ENCODE measurements at places on chromosomes 13 and 19.

DNA sequence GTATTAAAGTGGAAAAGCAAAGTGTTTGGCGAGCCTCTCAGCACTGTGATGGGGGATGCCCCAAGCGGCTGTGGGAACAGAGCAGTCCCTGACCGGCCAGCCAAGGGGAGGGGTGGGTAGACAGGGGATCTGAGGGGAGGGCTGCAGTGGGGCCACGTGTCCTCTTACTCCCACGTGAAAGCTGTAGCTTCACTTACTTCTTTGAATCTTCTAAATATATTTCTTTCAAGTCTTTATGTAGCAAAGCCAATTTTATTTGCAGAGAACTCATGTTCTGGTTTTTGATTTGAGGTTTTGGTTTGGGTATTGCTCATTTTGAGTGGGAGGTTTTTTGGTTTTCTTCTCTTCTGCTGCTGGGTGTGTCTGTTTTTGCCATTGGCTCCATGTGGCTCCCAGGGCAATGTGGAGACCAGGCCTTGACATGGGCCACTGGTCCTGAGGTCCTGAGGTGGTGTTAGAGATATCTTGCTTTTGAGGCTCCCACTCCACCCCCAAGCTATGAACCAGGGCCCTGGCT lies 17.7 kb upstream of the OVOL3 start:
- no peak for DNase-seq

- no peak for DNase-seq
Measured at GRCh38 chr13:77114271-77114670, 87.3 kb upstream of the FBXL3 start.

DNA sequence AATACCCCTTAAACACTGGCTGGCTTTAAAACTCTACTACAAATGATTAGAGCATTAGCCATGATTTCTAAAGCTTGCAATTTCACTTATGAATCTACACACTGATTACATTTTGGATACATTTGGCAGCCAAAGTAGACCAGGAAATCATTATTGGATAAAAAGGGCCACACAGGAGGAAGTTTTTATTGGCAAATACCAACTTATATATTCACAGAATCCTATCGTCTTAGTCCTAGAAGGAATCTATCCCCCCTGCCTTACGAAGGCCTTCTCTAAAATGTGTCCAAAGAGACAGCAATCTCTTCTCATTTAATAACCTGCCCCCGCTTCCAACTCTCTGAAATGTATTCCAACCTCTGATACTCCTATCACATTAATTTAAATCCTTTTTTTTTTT lies 52.5 kb downstream of the KLF5 start:
- DNase-seq: no peak

DNA sequence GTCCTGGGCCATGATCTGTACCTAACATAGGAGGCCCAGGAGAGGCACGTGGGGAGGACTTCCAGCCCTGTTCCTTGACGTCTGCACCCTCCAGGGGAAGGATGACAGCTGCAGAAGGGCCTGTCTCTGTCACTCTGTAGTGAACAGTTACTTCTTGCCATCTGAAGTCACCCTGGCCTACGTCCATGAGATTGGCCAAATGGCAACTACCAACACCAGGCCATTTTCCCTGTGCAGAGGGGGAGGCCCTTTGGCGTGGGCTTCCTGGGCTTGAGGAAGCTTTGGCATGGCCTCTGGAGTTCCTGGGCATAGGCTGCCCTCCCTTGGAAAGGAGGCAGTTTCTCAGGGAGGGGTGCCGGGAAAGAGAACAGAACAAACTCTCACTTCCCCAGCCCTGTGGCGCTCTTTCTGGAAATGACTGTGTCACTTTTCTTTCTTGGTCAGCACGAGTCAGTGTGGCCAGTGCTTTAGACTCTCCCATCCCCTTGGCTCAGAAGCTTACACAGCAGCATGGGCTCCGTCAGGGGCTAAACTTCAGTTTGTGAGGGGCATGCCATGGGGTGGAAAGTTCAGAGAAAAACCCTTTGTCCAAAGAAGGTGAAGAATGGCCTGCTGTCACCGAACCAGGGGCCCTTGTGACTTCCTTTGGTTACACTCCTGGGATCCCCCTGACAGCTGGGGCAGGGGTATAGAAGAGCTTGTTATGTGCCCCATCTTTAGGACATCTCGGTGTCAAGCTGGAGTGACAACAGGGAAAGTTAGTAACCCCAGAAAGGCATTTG lies 5.3 kb downstream of the CARM1 start:
- peak; percentile 83 for DNase-seq

- DNase-seq: no peak
Measured at GRCh38 chr19:50430888-50431342, 1.8 kb upstream of the MYBPC2 start.

GRCh38 chr19:46784262-46785053 lies 3.9 kb downstream of the SLC1A5 start:
- DNase-seq: peak; percentile 76

Data from inflammatory macrophage treated with lipopolysaccharide for 4 hours (primary cell).